ENCODE measurements at places on chromosomes 3 and 15.

DNA sequence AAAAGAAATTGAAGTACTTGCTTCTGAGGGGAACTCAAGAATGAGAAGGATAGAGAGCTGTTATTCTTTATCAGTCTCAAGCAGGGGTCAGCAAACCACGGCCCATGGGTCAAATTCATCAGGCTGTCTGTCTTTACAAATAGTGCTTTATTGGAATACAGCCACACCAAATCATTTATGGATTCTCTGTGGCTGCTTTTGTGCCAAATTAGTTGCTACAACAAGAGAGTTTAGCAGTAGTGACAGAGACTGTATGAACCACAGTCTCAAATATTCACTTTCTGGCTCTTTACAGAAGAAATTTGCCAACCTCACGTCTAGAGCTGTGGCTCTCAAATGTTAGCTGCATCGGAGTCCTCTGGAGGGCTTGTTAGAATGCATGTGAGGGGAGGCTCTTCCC is 258.0 kb upstream of the RARB start:
- no peak for DNase-seq

DNA sequence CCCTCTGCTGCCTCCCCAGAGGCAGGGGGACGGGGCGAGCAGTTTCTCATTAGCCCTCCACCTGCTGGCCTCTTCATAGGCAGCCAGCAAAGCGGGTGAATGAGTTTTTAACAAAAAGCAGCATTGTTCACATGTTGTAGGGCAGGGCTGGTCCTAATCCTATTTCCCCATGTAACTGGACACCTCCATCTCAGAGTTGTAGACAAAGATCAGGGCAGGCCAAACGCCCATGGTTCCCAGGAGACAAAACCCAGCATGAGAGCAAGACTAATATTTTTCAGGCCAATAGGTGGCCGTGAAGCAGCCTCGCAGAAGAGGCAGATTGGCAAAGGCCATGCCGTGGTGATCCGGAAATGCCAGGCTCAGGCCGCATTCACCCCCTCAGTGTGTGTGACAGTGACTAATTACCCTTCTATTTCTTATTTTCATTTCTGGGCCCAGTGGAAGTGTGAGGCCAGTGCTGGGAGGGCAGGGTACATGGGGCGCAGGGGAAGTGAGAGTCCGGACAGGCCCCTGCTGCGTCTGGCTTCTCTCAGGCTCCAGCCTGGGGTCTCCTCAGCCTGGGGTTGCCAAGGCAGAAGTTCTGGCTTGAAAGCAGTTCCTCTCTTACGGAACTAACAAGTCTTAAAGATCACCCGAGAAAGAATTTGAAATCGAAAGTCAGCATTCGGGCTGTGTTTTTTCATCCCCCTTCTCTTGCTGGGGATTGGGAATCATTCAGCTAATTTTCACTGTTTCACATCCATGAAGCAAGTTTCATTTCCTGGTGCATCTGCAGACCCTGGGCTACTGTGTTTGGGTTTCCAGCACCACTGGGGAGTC is 64.8 kb downstream of the BOC start:
- DNase-seq, result peak; percentile 82

GRCh38 chr15:68875377-68876116 is 54.8 kb upstream of the SPESP1 start:
- peak; percentile 92 for DNase-seq

DNA sequence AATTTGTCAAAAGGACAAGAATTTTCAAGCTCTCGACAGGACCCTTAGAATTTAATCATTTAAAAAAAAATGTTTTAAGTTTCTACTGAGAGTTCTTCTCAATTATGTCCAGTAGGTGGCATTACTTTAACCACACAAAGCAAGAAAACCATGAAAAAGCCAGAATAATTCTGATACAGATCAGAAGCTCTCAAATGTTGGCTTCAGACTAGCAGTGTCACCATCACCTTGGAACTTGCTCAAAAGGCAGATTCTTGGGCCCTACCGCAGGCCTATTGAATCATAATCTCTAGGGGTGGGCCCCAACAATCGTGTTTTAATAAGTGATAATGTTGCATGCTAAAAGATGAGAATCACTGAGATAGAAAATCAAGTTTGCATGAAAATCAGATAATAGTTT is 99.5 kb upstream of the KCNMB2 start:
- no peak for DNase-seq

DNA sequence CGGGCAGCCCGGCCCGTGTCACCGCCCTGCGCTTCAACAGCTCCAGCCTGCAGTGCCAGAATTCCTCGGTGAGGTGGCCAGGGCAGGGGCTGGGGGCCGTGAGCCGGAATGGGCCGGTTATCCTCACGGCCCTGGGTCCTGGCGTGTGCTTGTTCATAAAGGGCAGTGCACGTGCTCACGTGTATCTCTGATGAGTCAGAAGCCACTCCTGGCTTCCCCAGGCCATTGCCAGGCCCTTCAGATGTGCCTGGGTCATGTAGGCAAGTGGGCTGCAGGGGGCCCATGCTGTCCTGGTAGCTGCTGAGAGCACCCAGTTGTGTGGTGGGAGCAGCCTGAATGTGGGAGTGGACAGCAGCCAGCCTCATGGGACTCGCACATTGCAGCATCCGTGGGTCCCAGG is 29.2 kb downstream of the PLXNA1 start:
- no peak for DNase-seq

GRCh38 chr15:79113831-79114230 is 23.3 kb upstream of the RASGRF1 start:
- DNase-seq, result no peak

- DNase-seq, result no peak
These were observed 957.8 kb downstream of the ROBO1 start for GRCh38 chr3:78809966-78810365.

GRCh38 chr3:9808345-9809037 is 1.6 kb upstream of the TTLL3 start:
- peak; percentile 64 for DNase-seq

- peak; percentile 51 for DNase-seq
These were observed 16.8 kb upstream of the CRBN start for GRCh38 chr3:3196148-3196861.

- no peak for DNase-seq
These were observed 127.9 kb downstream of the SLC25A26 start for GRCh38 chr3:66348704-66349103.

GRCh38 chr15:57345584-57345983 is 30.7 kb upstream of the CGNL1 start:
- no peak for DNase-seq

- peak; percentile 55 for DNase-seq
These were observed 69.3 kb downstream of the CHAC1 start for GRCh38 chr15:41022487-41023090.

- no peak for DNase-seq
These were observed 152.4 kb downstream of the LEKR1 start for GRCh38 chr3:156978481-156978961.

- no peak for DNase-seq
These were observed 286.9 kb upstream of the C2CD4B start for GRCh38 chr15:62452026-62452425.

- no peak for DNase-seq
These were observed 35.8 kb upstream of the CCDC80 start for GRCh38 chr3:112676659-112677234.

GRCh38 chr15:78207641-78208340 is 26.6 kb downstream of the ACSBG1 start:
- no peak for DNase-seq

DNA sequence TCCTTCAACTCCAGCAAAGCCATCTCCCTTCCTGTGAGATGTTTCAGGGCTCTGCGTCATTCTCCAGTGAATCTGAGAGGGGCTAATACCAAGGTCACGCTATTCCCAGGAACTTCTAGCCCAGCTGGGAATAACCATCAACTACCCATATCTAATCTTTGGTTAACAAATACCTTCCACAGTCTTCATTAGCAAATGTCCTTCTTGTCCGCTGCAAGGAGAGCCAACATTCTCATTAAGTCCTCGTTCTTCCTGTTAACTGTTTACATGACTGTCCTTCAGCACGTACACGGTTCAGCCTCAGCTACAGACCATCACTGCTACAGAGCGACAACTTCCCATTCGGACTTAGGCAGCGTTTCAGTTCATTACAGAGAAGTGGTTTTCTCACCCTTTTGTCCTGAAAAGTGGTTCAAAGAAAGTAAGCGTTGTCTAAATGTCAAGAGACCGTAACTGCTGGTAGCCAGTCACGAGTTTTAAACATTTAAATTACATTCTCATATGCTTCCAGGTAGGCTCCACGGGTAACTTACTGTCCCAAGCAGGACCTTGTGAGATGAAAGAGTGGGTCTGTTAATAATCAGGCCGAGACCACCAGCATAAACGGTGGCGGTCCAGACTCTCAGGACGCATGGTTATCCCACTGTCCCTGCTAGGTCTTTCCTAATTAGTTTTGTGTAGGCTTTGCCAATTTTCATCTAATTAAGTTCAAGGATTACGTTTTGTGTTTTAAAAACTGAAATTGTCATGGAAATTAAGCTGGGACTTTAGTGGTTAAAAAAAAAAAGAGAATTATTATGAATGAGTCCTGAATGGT is 63.8 kb downstream of the CHSY1 start:
- DNase-seq, result no peak

GRCh38 chr3:114790752-114791151 is 356.3 kb downstream of the ZBTB20 start:
- DNase-seq, result no peak

- DNase-seq, result no peak
These were observed 66.7 kb downstream of the FBXL22 start for GRCh38 chr15:63663906-63664305.

DNA sequence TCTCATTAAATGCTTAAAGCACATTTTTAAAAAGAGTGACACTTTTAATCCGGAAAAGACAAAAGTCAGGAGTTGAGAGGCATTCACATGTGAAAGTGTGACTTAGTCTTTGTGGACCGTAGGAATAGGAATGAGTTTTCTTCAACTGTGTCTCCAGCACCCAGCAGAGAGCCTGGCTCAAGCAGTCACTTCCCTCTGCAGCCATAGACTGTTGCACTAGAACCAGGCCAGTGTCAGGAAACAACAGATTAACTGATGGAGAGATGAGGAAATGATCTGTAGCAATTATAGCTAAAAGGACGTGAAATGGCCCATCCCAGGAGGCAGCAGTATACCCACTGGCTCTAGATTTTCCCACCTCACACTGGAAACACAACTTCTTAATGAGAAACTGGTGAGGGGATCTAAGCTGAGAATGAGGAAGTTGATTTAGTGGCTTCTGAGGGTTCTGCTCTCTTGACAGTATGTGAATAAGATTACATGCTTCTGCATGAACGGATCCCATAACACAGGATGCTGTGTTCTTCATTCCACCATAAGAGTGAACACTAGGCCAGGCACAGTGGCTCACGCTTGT is 19.8 kb downstream of the CFAP92 start:
- DNase-seq, result no peak

DNA sequence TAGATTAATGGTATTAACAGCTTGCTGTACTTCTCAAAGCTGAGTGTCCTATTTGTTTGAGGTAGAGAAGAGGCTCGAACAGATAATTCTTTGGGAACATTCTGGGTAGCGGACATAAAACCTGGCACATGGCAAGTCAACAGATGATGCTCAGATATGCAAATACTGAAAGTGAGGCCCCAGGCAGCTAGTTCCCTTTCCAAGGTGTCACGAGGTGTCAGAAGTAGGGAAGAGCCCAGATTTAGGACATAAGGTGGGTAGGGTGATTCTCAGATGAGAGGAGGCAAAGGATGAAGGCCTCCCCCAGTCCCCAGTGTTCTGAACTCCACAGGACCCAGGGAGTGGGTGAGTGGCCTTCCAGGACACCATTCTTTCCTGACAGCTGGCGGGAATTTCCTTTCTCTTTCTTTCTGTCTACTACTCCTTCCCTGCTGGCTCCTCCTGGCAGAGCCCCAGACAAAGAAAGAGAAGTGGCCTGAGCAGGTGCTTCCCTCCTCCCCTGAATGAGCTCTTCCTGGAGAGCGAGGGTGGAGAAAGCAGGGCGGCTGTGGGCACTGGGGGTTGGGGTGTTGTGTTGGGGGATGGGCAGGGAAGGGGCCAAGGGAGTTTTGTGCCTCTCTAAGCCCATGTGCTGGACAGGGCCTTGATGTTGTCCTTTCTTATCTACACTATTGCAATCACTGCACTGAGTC is 87.5 kb downstream of the CORO2B start:
- no peak for DNase-seq

- no peak for DNase-seq
These were observed 262.7 kb upstream of the GADL1 start for GRCh38 chr3:31157047-31157694.

DNA sequence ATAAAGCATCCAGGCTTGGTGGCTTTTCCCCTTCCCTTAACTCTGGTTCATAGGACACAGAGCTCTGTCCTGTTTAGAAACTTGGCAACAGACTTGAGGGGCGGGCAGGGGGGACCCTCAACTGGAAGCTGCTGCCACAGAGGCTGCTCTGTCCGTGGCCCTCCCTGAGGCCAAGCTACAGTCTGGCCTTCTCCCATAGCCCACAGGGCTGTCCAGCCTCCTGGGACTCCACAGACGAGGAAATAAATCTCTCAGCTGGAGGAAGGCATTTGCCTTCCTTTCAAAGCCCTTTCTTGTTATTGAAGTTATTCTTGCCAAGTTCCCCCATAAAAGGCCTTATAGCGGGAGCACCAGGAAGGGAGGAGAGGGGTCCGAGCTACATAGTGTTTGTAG is 248.8 kb upstream of the TPM1 start:
- no peak for DNase-seq

DNA sequence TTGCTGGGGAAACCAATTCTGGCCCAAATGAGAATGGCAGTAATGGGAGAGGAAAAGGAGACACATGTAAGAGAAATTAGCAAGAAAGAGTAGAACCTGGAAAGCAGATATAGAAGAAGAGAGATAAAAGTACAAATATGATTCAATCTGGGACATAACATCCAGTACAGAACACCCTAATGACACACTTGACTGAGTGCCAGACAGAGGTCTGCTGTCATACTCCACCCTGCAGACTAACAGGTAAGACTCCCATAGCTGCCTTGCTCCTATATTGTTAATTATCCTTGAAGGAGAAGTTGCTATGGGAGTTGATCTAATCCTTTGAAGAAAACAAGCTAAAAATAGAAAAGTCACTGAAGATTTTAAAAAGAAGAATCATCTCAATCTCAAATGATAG is 21.1 kb downstream of the CCPG1 start:
- DNase-seq, result no peak

All from ecto neural progenitor cell (in vitro differentiated cells).